Stimulated activated CD4-positive, alpha-beta T cell treated with anti-CD3 and anti-CD28 coated beads, Interleukin-1b, Interleukin-23, amount 100 ng/mL, for 1 hour (primary cell): ENCODE measurements at places on chromosomes 7 and 10.

DNA sequence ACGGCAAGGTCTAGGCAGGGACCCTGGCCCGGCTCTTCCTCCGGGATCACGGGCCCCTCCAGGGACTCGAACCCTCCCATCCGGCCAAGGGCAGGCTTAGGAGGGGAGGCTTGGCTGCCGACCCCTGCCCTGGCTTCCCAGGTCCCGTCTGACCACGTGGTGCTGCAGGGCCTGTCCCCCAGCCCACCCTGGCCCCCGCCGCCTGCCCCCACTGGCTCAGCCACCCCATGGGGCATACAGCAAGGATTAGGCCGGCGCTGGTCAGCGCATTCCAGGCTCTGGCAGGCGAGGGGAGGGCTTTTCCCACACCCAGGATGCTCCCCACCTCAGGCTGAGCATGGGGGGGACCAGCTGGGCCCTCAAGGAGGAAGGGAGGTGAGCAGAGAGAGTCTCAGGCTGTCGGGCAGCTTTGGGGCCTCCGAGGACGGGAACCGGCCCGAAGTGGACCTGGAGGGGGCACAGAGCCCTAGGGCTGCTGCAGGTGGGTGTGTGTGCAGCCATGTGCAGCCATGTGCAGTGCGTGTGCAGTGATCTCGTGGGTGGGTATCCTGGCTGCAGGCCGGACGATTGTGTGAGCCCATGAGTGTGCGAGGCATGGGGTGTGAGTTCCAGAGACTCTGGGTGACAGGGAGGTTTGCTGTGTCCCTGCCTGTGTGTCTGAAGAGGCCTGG lies 713 bp upstream of the GRIFIN start:
- no peak for DNase-seq

GRCh38 chr10:31136930-31137885 lies 105.5 kb upstream of the ZNF438 start:
- DNase-seq: no peak

- no peak for DNase-seq
These were observed 67.5 kb downstream of the POU6F2 start for GRCh38 chr7:39045231-39045630.

DNA sequence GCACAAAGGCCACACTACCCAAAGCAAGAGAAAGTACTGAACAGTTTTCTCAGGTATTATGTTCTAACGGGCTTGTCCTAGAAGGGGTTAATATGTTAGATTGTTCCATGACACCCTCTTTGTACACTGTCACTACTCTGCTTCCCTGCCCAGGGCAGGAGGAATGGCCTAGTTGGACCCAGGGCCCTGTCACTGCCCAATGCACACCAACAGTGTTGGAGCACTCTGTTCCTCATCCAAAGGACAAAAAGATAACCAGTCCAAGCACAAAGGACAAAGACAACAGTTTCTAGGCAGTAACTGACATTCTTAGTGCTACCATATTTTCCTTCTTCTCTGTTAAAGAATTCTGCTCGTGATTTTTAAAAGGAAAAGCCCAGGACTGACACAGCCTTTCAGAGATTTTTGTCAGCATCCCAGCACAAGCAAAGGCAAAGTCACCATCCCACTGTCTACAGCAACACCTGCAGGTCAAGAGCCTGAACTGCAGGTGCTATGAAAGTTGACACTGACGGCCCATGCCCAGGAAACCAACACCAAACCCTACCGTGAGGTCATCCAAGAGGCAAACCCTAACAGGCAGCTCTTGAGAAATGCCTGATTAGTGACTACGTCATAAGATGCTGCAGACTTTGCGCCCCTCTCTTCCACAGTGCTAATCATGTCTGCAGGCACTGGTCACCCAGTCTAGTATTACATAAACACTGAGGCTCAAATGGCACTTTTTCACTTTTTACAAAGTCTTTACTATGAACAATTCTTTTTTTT lies 13.2 kb downstream of the NUDCD3 start:
- DNase-seq: peak; percentile 31

DNA sequence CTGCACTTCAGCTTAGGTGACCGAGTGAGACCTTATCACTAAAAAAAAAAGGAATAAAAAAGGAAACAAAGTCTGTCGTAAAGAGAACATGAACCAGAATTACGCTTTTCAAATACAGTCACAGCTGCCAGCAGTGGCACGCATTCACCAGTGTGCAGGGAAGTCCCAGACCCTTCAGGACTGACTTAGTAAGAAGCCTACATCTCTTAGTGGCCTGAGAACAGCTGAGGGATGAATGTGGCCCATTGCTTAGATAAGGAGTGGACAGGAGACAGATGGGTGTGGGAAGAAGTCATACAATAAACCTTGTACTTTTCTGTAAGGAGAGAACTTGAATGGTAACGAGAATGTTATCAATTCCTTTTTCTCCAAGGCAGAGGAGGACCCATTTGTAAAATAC lies 178.5 kb downstream of the JCAD start:
- DNase-seq: no peak

DNA sequence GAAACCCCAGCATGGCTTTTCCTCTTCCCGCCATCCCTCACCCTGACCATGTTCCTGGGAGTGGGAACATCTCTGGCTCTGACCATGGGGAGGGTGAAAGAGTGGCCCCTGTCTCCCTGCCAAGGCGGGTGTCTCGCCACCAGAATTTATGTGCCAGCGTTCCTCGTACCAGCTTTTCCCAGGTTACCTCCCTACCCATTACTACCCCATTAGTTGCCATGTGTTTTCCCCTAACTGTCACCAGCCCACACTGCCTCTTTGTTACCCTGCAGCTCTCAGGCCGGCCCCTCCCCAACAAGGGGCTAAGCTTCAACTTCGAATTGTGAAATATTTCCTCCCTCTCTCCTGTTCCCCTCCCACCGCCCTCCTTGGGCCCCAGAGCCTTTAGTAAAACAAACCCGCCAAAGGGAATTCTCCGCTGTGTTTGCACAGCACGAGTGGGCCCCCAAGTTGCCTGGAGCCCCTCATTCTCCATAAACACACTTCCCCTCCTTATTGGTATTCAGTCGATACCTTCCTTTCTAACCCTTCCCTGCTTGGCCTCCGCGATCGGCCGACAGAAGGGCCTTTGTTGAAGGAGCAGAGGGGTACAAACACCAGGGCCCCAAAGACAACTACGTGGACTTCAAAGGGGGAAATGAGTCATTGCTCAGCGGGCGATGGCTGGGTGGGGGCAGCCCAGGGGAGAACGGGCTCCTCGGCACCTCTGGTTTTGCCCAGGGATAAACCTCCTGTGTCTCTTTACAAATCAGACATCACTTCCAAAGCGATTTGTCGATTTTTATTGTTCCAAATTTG lies 45.5 kb downstream of the SLIT1 start:
- no peak for DNase-seq

DNA sequence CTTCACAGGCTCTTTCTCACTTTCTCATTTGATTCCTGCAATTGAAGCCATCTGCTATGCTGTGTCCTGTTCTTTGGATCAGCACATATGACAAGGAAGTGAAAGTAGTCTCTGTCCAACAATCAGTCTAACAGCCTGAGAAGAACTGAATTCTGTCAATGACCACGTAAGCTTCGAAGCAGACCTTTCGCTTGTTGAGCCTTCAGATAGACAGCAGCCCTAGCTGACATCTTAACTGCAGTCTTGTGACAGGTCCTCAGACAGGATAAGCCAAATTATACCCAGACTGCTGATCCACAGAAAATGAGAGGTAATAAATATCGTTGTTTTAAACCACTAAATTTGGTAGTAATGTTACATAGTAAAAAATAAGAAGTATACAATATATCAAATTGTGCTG lies 691.0 kb upstream of the LRRTM3 start:
- no peak for DNase-seq

DNA sequence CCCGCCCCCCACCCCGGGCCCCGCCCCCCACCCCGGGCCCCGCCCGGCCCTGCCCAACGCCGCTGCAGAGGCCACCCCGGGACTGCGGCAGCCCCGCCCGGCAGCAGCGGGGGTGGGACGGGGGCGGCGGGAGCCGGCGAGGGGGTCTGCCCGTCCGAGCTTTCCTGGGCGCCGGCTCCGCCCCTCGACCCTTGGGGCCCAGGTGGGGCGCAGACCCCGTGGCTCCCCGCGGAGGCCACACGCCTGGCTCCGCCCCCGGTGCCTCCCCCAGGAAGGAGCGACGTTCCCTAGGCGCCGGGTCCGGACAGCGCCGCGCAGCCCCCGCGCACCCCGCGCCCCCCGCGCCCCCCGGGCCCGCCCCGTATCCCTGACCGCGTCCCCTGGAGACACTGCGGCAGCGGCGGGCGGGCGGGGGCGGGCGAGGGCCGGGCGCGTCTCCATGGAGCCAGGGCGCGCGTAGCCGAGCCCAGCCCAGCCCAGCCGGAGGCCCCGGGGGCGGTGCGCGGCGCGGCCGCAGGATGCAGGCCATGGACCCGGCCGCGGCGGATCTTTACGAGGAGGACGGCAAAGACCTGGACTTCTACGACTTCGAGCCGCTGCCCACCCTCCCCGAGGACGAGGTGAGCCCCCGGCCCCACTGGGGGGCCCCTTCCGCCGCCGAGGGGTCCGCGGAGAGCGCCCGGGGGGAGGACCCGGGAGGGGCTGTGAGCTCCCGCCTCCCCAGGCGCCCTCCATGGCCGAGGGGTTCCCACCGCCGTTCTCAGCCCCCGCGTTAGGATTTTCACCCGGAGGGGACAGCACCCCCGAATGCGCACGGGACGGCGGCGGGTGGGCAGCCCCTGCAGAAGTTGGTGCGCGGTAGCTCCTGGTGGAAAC lies at the start of gene KNDC1:
TSS of gene KNDC1 (plus strand) at position 270 of the 876 bp plus-strand sequence. CDS start at position 519, 249 bp downstream.
- DNase-seq: no peak

- DNase-seq: no peak
These were observed 4.1 kb downstream of the SPAM1 start for GRCh38 chr7:123929107-123929506.

GRCh38 chr10:45006276-45007030 lies 5.7 kb downstream of the ZNF22 start:
- DNase-seq: no peak

GRCh38 chr7:7504910-7505704 lies 30.6 kb downstream of the COL28A1 start:
- DNase-seq: no peak

GRCh38 chr7:127214956-127215718 lies 37.6 kb downstream of the GRM8 start:
- DNase-seq: no peak

DNA sequence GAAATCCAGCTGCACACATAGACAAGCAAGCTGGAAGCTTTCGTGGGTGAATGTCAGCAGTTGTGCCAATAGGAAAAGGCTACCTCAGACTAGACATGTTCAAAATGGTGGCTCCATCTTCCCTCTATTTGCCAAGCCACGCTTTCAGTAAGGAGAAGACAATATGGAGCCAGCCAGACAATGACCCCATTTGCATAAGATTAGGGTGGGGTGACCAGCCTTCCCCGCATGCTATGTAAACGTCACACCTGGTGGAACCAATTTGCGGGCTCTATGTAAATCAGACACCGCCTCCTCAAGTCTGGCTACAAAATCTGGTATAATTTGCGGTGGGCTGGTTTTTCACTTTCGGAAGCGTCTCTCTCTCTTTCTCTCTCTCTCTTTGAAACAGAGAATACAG lies 297.4 kb upstream of the PCDH15 start:
- DNase-seq: no peak

- no peak for DNase-seq
These were observed 123.6 kb downstream of the ADCYAP1R1 start for GRCh38 chr7:31175672-31176071.

- no peak for DNase-seq
These were observed 156.3 kb downstream of the CCDC71L start for GRCh38 chr7:106504645-106505044.

DNA sequence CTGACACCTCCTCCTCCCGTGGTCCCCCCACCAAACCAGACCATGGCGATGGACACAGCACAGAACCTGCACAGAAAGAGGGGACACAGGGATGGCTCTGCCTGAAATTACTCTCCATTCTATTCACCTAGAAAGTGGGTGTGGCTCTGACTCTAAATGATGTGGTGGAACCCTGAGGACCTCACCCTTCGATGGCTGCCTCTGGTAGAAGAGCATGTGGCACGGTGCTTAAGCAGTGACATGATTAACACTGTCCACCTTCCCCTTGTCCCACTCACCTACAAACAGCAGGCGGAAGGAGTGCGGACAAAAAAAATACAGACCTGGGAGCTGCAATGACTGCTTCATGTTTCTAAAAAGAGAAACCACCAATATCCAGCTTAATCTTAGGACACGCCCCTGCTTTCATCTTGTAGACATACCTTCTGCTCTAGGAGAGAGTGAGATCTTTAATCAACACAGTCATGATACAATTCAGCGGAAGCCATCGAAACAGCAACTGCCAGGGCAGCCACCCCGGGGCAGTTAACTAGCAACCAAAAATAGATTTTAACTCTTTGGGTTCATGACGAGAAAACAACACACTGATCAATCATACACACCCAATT lies 11.4 kb downstream of the JCAD start:
- no peak for DNase-seq

DNA sequence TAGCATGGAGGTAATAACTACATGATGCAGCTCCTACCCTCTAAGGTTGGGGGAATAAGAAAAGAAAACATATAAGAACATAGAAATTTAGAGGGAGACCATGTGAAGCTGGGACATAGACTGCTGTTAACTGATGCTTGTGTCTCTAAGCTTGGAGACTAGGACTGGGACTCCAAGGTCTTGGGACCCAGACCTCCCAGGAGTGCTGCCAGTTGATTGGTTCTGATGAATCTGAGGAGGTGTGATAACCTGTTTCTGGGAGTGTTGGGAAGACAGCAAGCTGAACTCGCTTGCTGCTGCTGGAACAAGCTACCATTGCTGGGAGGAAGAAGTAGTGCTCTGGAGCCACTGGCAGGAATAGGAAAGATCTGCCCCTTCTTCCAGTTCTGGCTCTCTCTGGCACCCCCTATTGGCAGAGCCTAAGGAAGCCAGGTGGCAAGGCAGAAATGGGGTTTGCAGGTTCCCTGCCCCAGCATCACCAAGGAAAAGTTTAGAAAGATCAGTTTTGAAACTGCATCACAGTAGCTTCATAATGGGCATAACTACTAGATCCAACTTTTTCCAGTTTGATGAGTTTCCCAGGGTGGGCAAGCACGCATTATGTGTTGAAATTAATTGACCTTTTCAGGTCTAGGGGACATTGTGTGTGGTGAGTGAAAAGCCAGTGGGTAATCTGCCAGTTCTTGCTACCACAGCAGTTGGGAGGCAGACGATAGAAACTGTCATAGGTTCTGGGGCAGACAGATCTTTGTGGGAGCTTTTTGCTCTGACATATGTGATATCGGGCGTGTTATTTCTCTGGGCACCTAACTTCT lies 140.7 kb downstream of the SND1 start:
- no peak for DNase-seq

DNA sequence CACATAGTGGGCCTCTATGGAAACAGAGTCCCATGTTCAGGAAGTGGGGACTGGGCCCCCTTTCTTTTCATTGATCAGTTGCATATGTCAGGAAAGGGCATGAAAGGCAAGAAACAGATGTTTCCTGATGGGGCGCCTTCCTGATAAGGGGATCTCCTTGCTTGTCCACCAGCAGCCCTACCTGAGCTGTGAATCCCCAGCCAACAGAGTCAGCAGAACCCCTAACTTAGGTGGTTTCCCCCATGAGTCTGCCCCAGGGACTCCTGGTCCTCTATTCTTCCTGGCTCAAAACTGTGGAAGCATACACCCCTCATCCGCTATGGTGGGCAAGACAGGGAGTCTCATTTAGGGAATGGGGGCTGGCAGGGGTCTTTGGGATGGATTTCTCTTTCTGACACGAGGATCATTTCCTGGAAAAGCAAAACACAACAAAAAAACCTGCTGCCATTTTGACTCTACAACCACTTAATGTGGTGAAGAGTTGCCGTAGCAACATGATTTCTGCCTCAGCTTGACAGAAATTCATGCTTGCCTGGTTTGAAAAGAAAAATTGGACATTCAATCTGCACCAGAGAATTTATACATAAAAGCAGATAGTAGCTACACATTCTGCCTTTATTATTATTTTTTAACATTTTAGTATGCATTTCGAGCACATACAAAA lies 119.8 kb downstream of the SPAG6 start:
- no peak for DNase-seq
